ENCODE measurements at places on chromosomes 2 and 18. TPM values are rescaled to one million over a fixed set of nuclear protein-coding genes. Genes with fewer than 3 reads are reported as not detected.
A peak's percentile ranks its signal among the peaks of the same experiment; 100 is the strongest.

DNA sequence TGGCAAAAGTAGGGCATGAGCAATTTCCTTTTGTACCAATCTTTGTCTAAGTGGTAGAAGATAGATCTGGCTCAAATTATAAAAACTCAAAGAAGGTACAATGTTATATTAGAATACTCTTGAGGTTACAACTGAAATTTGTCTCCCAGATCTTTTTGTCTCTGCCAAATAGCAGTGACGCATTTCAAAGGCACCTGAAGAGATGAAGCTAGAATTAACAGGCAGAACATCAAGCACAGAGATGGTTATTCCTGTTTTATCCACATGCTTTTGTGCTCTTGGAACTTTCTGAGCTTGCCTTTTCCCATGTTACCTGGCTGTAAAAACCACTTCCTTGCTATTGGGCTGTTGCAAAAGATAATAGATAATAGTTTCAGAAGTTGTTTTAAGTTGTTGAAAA, 74.3 kb downstream of the GREB1L start:
- no peak for DNase-seq

DNA sequence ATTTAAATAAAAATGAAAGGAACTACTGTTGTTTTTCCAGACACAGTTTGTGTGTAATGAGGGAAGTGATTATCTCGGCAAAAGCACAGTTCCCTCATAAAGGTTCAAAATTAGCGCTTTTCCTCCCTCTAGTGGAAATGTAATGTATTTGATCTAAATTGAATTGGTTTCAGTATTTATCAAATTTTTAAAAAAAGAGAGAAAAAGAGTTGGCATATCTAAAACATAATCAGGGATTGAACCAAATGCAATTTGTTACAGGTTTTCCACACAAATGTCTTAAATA, 37.5 kb downstream of the CMPK2 start:
- no peak for DNase-seq

DNA sequence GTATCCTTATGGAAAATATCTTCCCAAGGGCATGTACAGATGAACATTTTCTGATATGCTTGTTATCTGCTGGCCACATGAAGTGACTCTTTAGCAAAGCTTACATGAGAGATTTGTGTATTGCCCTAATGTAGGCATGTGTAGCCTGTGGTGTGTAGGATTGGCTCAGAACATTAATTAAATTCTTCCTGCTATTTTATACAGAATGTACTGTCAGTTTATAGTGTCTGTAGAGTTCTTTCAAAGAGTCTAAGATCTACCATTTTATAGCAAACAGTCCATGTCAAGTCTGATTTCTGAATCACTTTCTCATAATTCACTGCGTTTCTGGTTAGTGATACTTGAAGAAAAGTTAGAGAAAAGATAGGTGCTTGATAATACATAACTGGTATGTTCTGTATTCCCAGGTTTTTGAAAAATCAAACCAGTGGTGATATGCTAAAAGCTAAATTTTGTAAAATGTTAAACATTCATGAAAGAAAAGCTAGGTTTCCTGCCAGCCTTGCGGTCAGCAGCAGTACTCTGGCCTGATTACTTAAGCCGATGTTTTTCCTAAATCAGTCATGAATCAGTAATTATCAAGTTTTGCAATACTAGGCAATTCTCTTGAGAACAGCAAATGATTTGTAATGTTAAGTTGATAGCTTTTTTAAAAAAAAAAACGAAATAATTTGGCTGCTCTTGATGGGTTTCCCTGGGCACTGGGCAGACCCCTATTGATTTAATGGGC, 30.9 kb upstream of the EFEMP1 start:
- peak; percentile 22 for DNase-seq

GRCh38 chr2:218429911-218430692, 11.2 kb downstream of the VIL1 start:
- DNase-seq, result no peak

DNA sequence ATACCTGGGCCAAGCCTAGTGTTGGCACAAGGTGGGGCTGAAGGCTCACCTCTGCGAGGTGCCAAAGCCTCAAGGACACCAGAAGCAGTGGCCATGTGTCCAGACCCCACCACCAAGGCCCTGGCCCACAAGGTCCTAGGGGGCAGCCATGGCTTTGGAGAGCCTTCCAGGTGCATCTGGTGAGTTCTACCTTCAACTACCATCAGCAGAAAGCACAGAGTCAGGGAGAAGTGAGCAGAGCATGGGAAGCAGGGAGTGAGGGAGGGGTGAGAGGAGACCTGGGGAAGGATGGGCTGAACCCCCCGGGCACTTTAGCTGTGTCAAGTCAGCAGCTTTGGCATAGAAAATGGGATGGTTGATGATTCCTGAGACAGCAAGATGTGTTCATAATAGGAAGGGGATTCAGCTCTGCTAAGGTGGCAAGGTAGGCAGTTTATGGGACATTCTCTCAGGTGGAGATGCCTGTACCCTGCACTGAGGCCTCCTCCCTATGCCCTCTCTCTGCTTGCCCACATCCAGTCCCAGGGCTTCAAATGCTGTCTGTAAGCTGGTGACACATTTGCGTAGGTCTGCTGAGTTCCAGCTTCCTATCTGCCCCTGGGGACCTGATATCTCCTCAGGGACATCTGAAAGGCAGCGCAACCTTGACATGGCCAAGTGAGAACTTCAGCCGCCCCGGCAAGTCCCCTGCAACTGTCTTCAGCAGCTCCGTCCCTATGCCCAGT, 83.4 kb upstream of the RGPD5 start:
- no peak for DNase-seq

HAAO gene
- 2.5 TPM for total RNA-seq

DNA sequence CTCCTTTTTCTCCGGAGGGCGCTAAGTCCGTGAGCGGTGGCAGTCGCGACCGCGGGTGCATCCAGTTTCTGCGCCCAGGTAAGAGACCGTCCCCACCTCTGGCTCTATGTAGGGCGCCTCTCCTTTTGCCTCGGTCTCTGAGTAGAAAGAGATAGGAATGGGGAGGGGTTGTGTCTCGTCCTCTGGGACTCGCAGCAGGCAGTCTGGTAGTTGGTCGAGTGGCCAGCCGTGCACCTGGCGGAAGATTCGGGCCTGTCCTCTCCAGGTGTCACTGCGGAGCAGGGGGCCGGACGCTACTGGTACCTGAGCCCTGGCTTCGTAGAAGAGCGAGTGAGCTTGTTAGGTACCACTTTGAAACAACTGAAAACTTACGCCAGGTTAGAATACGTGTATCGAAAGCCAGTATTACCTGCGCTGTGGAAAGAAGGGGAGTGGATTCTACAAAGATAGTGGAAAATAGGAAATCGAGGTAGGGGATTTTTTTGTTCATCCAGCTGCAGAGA, 403 bp downstream of the MAP2 start:
- DNase-seq, result peak; percentile 28

GRCh38 chr18:12540751-12541150, 117.2 kb downstream of the SPIRE1 start:
- DNase-seq, result no peak

- no peak for DNase-seq
These were observed 157.1 kb upstream of the LRRTM1 start for GRCh38 chr2:80461505-80462197.

DNA sequence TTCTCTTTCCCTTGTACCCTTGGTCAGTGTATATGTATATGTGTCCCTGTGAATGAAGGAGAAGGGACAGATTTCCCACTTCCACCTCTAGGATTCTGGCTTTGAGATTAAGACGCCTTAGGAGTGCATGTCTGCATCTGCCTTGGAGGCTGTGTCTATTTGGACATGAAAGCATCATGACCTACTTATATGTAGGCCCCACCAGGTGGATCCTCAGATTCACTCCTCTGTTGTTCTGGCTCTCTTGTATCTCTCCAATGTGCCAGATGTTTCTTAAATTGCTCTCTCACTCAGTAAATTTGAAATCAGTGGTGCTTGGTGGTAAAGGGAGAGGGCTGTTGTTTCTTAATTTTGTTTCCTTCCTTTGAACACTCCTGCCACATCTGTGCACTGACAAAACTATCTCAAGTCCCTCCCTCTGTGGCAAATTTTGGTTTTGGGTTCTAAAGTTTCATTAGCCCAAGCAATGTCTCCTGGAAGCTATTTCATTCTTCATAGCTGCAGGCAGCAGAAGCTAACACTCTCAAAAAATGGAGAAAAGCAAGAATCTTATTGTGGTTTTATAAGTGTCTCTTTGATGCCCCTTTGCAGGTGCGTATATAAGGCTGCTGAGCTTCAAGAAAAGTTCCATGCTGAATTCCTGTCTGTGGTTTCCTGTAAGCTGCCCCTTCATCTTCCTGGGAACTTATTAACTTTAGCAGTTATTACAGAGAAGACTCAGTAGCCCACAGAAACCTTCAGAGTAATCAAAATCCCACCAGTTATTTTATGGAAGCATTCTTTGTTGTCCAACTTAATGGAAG, 179.7 kb upstream of the SETBP1 start:
- DNase-seq, result no peak

- DNase-seq, result no peak
These were observed 28.0 kb downstream of the APCDD1 start for GRCh38 chr18:10482363-10482984.

ZBTB7C gene
- 4.2 TPM for total RNA-seq

HOXD12 gene
- not detected for total RNA-seq

GRCh38 chr2:40210344-40210967, 241.4 kb downstream of the SLC8A1 start:
- DNase-seq, result no peak

NT5DC4 gene
- total RNA-seq, result not detected

ZDBF2 gene
- 8.5 TPM for total RNA-seq

FEV gene
- total RNA-seq, result not detected

DSG4 gene
- not detected for total RNA-seq

GRCh38 chr2:64019975-64020528, 824 bp upstream of the VPS54 start:
- DNase-seq, result no peak

GRCh38 chr2:64196963-64197362, 52.7 kb upstream of the PELI1 start:
- no peak for DNase-seq

DNA sequence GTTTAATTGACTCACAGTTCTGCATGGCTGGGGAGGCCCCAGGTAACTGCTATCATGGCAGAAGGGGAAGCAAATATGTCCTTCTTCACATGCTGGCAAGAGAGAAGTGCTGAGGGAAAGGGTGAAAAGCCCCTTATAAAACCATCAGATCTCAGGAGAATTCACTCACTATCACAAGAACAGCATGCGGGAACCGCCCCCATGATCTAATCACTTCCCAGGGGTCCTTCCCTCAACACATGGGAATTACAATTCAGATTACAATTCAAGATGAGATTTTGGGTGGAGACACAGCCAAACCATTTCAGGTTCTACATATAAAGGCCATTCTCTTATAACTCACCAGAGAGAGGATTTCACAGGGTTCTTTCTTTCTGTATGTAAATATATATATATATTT, 62.9 kb downstream of the VRK2 start:
- DNase-seq, result no peak

GKN2 gene
- total RNA-seq, result not detected

DNA sequence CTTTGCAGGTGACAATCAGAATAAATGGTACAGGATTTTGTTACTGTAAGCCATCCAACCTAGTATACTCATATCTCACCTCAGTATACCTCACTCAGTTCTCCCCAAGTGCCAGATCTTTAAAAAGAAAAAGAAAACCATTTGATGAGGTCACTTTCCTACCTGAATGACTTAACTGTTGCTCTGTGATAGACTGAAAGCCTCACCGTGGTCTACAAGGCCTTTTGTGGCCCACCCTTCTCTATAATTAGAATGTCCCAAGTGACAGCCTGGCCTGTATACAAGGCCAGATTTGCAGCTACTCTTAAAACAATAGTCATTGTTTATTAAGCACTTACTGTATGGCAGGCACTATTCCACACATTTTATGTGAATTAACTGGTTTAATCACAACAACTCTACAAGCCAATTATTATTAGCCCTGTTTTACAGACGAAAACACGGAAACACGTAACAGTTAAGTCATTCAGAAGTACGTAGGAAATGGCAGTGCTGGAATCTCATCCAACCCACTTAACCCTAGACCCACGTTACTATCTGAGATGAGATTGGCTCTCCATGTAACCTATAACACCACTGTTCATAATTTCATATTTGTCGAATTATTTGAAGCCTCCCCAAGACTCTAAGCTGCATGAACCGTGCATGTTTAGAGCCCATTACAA, 28.3 kb downstream of the PKP4 start:
- no peak for DNase-seq

GRCh38 chr18:10798727-10799550, 273.1 kb downstream of the NAPG start:
- no peak for DNase-seq

FZD7 gene
- 12.2 TPM for total RNA-seq

DNA sequence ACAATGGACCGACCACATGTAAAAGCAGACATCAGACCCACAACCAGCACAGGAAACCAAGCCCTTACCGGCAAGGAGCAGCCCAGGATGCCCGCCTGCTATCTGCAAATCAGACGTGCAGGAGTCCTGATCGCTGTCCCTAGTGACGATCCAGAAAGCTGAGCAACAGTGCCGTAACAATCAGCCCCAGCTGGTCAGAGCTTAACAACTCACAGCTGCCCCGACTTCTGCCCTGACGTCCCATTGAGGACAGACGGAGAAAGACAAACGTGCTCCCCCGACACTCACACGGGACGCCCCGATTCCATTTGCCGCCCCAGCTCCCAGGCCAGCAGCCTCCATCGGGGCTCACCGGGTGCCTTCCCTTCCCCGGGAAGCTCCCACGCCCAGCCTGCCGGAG, 39.8 kb upstream of the PXDN start:
- no peak for DNase-seq

AOX1 gene
- total RNA-seq, result 27.0 TPM

SLC40A1 gene
- total RNA-seq, result 39.1 TPM

- DNase-seq, result no peak
These were observed 80.0 kb upstream of the PXDN start for GRCh38 chr2:1824202-1824905.

DNA sequence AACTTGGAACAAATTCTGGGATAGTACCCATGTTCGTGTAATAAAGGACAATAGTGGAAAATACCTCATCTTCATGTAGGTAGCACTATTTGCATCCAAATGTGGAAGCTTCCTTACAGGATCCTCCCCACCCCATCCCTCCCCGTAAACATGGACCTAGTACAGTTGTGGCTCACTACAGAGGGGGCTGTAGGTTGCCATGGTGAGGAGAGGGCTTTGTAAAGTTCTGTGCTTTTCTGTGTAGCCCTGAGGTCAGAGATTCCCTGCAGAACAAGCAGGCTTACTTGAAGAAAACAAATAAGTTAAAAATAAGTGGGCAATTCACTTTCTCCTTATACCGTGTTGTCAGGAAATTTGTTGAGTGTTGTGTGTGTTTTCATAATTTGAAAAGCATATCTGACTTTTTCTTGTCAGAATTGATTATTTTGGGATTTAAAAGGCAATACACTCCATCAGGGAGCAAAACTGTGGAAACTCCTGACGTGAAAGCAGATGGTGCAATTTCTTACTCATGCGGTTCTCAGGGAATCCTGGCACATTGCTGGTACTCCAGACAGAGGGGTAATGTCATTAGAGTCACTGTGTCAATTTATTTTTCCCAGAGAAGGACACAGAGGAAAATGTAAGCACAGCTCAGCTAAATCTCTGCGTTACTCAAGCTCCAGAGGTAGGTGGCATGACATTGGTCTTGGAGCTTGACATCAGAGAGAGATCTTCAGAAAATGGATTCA, 174.2 kb upstream of the LHCGR start:
- no peak for DNase-seq

- no peak for DNase-seq
These were observed 66.7 kb downstream of the PTPN4 start for GRCh38 chr2:119826370-119826961.

GALNT14 gene
- 0.76 TPM for total RNA-seq

Data from left cardiac atrium (tissue), 4 donors.